Left renal pelvis (tissue), 4 donors: ENCODE measurements at places on chromosomes 7 and 10.

GRCh38 chr7:1748839-1749173 lies 78.7 kb downstream of the ELFN1 start:
- DNase-seq: no peak

- no peak for DNase-seq
Measured at GRCh38 chr7:148442933-148443332, 147.6 kb upstream of the C7orf33 start.

DNA sequence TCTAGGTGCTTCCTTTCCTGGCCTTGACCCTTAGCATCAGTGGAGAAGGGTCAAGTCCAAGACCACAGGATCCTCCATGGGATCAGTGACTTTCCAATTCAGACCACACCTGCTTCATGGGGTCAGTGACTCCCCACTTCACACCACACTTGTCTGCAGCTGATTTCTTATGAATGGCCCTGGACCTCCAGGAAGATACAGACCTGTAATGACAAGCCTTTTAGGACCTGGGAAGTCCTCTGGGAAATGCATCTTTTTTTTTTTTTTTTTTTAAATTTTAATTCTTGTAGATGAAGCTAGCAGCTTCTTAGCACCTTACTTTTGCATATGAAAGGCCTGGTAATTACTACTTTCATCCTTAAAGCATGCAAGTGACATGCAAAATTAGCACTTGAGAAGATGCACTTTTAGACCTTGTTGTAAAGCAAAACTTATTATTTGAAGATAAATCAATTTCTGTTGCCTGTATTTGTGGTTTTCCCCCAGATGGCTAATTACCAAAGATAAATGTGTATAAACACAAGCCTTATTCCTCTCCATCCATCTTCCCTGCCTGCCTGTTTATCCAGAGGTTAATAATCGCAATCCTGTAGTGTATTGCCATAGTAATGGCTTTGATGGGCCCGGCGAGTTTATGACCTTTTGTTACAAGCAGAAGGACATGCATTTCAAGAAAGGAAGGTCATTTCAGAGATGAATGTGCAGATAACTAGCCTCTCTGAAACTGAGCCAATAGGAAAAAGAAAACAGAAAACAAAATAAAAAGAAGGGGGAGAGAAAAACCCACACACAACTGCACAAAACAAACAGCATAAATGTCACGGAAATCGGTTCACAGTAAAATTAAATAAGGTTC lies 1018.7 kb downstream of the TYW1 start:
- DNase-seq: peak; percentile 54

- no peak for DNase-seq
Measured at GRCh38 chr10:2463316-2463715, 604.0 kb upstream of the PFKP start.

DNA sequence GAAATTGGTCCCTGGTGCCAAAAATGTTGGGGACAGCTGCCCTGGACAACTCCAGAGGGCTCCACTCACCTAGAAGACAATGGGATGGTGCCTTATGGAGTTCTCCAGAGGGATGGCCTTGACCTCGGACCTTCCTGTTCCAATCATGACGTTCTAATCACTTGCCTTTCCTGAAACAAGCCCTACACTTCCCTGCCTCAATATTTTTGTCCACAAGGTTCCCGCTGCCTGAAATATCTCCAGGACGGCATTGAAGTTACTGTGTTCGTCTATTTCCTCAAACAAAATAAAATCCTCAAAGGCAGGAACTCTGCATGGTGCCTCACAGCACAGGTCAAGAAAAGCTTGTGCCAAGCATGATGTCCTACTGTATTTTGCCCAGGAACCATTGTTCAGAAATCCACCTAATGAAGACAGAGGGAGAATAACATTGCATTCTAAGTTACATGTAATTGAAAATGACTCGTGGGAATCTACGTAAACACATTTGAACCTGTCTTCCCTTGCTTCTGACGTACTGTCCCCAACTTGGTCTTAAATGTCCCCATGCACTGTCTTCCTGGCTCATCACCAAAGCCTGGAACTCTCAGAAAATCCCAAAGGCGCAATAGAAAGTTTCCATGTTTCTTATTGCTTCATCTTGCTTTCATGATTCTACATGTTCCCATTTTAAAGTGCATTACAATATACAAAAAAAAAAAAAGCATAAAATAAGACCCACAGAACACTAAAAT lies 342.3 kb upstream of the NRP1 start:
- no peak for DNase-seq

DNA sequence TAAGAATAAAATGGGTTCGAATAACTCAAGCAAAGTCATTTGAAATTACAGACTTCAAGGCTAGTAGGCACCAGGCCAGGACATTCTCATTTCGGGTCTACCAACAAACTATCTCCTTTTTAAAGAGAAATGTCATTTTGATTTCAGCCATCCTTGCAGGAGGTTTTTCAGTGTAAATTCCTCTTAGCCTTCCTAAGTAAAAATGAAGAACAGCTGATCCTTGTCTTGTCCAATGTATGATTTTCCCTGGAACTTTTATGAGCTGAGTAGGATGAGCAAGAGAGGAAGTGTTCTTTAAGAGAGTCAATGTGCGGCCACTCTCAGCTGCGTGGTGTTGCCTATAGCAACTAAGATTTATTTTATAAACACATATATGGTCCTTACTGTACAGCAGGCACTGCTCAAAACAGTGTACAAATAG lies 110.1 kb downstream of the PLCE1 start:
- peak; percentile 58 for DNase-seq

- no peak for DNase-seq
Measured at GRCh38 chr10:22365233-22365632, 19.9 kb downstream of the SPAG6 start.

DNA sequence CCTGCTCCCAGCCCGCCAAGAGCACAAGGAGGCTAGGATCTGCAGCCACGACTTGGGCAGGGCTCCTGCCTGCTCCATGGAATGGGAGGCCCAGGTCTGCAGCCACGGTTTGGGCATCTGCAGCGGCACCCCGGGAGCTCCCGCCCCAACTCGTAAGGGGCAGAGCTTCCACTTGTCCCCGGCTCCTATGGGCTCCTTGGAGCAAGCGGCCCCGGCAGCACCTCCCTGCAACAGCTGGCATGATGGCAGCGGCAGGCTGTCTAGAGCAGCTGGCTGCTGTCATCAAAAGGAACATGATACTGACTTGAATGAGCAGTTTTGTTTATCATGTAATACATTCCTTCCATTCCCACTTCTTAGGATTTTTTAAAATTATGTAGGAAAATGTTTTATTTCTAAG lies 684.0 kb upstream of the FOXK1 start:
- DNase-seq: no peak

GRCh38 chr7:79434098-79434497 lies 19.4 kb downstream of the MAGI2 start:
- DNase-seq: no peak

- DNase-seq: no peak
Measured at GRCh38 chr10:35493196-35494118, 111.7 kb upstream of the GJD4 start.

DNA sequence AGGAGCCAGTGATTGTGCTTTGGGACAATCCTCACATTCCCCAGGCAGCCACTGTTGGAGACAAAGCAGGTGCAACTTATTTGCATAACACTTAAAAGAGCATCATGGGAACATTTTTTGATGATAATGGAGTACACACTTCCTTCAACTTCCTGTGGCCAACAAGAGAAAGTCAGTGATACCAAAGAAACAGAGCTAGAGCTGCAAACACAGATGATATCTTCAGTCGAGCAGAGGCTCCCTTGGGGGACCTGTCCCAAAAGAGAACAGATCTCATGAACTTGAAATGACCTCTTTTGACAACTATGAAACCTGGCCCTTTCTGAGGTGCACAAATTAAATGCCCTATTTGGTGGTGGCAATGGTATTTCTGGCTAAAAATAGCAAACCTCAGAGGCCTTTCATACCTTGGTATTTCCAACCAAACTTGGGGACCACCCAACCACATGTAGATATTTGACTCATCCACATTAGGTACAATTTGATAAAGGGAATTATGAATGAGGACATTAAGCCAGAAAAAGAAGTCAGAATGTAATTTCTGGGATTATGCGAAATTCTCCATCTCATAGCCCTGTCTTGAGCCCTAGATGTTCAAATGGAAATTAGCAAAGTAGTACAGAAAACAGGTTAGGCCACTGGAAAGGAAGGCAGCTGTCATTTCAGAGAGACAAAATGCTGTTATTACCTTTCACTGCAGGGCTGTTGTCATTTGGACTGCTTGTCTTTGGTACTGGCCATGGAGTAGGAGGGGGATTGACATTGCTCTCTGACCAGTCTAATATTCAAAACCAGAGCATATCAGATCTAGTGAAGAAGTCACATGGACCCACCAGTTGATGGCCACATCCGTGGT lies 146.2 kb downstream of the ICA1 start:
- DNase-seq: no peak

GRCh38 chr10:110861930-110862649 lies 9.6 kb upstream of the PDCD4 start:
- no peak for DNase-seq
